CD4-positive, alpha-beta T cell treated with Interleukin-10 for 1 hour (primary cell): ENCODE measurements at places on chromosomes 7 and 10.

- DNase-seq: no peak
Observed at GRCh38 chr7:113033959-113034358, 52.7 kb downstream of the GPR85 start.

GRCh38 chr10:3631701-3632330 is 153.2 kb downstream of the KLF6 start:
- DNase-seq: no peak

- no peak for DNase-seq
Observed at GRCh38 chr7:99137411-99138180, 6.3 kb downstream of the SMURF1 start.

- peak; percentile 36 for DNase-seq
Observed at GRCh38 chr10:132551093-132551807, 13.7 kb downstream of the INPP5A start.
